ENCODE measurements at places on chromosomes 7 and 10.

- DNase-seq: no peak
Measured at GRCh38 chr7:128123291-128124037, 92.2 kb upstream of the LRRC4 start.

DNA sequence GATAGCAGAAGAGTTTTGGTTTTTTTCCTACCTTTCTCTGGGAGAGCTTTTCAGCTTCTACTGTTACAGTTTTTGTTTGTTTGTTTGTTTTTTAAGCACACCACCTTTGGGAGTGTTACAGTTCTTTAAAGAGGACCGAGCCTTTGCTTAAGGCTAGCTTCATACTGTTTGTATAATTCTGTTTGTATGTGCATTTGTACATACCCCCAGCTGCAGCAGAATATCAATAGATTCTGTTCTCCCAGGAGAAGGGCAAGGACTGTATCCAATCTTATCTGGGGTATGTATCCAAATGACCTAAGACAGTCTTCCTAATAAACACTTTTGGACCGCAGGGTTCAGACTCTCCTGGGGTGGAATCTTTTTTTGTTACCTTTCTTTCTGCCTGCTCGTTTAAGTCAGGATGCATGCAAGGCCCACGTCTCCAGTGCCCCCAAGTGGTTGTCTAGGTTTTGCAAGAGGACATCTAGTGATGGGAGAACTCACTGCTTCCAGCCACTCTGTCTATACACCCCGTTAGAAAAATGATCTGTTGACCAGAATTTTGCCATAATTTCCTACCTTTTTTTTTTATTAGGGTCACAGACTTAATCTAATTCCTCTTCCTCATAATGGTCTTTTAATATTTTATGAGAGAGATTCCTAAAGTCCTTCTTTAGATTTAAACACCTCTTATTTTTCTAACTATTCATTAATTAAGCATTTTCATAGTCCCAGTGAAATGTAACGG, 23.9 kb downstream of the NRF1 start:
- DNase-seq: peak; percentile 14

DNA sequence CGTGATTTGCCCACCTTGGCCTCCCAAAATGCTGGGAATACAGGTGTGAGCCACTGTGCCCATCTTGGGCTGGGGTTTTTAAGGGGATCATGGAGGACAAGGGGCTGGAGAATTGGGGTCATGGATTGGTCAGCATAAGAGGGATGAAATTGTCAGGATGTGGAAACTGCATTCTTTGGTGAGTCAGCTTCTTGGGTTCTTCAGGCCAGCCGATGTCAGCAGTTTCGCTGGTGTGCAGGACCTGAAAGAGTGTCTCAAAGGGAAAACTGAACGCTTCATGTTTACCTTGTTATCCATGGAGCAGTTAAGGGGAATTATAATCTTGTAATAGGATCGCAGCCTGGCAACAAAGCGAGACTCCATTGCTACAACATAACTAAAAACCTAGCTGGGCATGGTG, 13.0 kb downstream of the GALNT17 start:
- DNase-seq: no peak

DNA sequence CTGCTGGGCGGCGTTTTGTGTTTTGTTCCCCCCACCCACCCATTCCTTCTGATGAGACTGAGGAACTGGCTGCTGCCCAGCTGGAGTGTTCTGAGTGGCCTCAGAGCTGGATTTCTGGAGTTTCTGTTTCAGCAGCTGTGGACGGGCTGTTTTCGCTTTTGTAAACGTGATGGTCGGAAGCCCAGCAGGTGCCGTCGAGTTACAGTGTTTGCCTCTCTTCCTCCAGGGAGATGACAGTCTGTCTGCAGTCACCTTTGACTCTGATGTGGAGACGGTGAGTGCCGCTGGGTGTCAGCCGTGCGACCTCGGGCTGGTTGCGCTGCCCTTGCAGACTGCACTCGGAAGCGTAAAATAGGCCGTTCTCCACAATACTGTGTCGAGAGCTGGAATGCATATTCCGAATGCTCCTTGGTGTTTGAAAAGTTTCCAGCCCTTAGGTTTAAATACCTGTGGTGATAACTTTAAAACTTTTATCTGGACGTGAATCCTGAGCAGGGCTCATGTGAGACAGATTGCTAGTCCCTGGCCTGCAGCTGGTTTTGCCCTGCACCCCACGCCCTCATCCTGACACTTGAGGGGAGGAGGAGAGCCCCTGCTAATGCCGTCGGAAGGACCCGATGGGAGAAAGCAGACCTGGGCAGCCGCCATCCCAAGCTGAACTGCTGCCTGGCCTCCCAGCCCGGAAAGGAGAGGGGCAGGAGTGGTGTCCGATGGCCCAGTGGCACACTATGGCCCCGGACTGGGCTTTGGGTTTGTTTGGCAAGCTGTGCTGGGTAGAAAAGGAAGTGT, 8.3 kb downstream of the IQCE start:
- no peak for DNase-seq

DNA sequence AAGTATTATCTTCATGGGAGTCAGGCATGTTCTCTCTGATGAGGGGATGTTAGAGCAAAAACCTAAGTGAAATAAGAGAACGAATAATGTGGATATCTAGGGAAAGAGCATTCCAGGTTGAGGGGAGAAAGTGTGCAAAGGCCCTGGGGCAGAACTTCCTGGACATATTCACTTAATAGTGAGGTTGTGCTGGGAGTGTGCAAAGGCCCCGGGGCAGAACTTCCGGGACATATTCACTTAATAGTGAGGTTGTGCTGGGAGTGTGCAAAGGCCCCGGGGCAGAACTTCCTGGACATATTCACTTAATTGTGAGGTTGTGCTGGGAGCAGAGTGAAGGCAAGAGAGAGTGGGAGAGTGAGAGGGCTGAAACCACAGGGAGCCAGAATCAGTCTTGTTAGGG, 11.8 kb downstream of the PON1 start:
- DNase-seq: no peak

DNA sequence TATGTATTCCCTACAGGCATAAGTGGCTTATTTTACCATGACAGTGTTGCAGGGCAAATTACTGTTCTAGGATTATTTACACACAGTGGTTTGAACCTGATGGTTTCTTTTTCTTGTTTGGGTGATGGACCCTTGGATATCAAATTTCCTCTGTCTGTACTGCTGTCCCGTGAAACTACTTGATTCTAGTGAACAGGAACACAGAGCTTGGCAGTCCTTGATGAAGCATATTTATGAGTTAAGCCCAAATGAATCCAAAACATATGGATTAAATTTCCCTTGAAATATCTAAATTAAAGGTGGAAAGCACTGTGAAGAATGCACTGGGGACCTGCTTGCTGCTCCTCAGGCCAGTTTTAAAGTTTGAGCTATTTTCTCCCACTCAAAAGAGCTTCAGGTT, 635.3 kb downstream of the INHBA start:
- DNase-seq: no peak

- no peak for DNase-seq
Measured at GRCh38 chr7:76351372-76351771, 7.4 kb downstream of the YWHAG start.

DNA sequence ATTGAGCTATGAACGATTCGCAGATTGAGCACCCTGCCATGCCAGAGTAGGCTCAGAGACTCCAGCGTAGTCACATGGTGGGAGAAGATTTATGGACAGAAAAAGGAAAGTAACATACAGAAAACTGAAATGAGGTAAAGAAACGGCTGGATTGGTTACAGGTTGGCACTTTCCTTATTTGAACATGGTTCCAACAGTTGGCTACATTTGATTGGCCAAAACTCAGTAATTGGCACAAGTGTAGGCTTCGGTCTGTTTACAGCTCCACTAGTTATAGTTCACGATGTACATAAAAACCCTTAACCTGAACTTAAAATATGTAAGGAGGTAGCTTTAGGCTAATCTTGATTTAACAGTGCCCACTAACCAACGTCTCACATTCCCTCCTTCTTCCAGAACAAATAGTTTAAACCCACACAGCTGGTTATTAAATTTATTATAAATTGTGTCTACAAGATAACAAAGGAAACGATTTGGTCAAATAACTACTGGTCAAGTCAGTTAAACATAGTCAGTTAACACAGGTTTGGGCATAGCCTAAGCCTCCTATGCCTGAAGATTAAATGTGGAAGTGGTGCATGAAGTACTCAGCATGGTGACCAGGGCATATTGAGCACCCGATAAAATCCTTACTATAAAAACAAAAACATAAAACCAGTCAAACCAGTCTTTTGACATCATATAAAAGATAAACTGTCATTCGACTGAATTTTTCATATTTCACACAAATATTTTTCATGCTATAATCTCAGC, 17.9 kb upstream of the MTERF1 start:
- no peak for DNase-seq

DNA sequence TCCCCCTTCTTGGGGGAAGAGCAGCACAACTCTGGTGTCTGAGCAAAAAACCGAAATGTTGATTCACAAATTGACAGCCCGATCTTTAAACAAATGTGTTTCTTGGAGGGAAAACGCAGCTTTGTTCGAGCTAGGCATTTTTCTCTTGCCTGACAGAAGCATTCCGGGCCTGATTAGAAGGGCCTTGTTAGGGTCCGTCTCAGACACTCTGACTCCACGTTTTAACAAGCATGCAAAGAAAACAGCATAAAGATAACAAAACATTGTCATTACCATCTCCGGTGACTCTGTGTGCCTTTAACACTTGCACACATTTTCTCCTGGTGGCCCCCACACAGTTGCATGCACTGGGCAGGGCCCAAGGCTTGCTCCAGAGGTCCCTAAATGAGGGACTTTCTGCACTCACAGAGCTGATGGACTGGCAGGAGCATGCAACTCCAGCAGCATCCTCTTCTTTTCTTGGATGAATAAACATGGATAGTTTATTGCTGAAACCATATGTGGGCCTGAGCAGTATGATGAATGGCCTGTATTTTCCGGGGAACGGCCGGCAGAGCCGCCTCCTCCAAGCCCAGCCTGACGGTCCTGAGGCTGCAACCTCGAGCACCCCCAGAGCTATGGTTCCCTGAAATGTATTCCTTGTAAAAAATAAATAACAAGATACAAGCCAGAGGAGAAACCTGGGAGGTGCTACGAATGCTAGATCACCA, 50.9 kb downstream of the EBF3 start:
- no peak for DNase-seq

GRCh38 chr10:104067525-104067924, 18.2 kb downstream of the COL17A1 start:
- DNase-seq: no peak

DNA sequence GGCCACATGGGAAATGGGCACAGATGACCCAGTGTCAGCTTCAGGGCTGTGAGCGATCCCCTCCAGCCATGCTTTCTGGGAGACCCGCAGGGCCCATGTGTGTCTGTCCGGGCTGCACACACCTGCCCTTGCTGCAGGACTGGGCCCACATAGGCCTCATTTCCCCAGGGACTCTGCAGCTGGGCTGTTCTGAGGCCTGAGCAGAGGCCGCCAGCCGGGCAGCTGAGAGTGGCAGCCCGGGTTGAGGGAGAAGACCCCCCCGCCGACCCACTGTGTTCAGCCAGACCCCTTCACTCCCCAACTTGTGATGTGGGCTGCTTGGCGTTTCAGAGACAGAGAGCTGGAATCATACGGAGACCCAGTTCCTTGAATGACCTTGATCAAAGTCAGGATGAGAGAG, 50.1 kb upstream of the DPYSL4 start:
- no peak for DNase-seq

DNA sequence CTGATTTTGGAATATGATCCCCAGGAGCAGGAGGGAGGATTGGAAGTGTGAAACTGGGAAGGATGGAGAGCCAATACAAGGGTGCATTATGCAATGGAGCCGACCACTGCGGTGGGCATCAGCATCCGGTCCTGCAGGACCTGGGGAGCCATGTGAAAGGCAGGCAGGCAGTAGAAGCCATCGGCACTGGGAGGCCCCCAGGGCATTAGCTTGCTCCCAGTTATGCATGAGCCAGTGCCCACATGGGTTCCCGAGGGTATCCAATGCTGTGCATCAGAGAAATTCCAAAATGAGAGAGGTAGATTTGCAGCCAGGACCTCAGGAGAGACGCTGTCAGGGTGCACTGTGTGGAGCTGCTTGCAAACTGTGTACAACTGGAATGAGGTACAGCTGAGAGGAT, 8.7 kb upstream of the KCP start:
- DNase-seq: no peak

- no peak for DNase-seq
Measured at GRCh38 chr7:93823621-93824020, 66.9 kb downstream of the TFPI2 start.

GRCh38 chr7:156680281-156680680, 39.7 kb downstream of the RNF32 start:
- no peak for DNase-seq

DNA sequence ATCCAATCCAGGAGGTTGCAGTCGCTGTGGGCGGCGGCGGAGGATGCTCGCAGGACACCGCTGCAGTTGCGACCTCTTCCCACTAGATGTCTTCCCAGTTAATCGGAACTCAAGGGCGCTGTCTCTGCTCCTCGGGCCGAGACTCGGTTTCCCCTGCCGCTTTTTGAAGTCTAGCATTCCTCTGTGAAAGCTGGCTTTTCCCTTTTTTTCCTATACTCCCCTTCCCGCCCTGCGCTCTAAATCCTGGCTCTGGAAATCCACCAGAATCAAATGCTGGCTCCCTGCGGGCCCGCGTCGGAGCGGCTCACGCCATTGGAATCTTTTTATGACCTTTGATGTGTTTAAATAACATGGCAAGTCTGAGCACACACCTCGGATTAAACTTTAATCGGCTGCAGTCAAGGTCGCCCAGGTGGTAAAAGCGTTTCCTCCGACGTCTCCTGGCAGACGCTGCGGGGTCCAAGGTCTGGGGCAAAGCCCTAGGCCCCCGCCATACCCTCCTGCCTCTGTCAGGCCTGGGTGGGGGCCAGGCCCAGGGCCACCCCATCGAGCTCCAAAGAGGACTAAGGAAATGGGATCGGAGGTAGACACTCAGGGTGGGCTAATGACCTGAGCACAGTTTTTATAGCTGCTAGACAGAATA, 10.7 kb upstream of the HOXA13 start:
- DNase-seq: no peak

GRCh38 chr7:66015440-66016130, 33.6 kb upstream of the GUSB start:
- no peak for DNase-seq

- peak; percentile 99 for DNase-seq
Measured at GRCh38 chr10:42640610-42641229, 2.4 kb upstream of the ZNF33B start.

DNA sequence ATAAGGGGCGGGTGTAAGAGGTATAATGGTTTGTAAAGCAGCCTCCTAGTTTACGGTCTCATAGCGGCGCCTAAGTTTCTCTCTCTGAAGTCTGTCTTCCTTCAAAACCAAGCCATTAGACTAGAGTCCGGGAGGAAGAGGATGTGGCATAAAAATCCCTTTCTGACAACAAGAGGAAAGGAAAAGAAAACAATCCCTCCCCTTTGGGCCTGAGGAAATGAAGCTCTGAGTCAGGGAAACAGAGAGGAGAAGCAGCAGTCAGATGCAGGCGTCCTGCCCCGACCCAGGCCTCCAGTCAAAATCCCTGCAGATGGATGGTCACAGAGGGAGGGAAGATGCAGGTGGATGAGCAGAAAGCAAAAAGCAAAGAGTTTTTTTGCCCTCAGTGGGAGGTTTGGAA, 23.7 kb downstream of the PARP12 start:
- no peak for DNase-seq

GRCh38 chr7:7613210-7613609, 27.3 kb upstream of the UMAD1 start:
- DNase-seq: no peak

All from epithelial cell of prostate (primary cell).